Skeletal muscle tissue (tissue), 5 donors: ENCODE measurements at places on chromosomes 3 and 15. TPM values are rescaled to one million over a fixed set of nuclear protein-coding genes. Genes with fewer than 3 reads are reported as not detected.

Gene HDC
- total RNA-seq: 2.1 TPM

Gene CILP
- 38.1 TPM for total RNA-seq

Gene RFX7
- 7.3 TPM for total RNA-seq

Gene ARHGEF26
- 7.3 TPM for total RNA-seq

Gene SCG3
- total RNA-seq: under 0.01 TPM

Gene ATP8B4
- total RNA-seq: 15.1 TPM

Gene PPP2R3A
- total RNA-seq: 45.9 TPM

Gene PARP15
- total RNA-seq: 2.6 TPM

Gene TMEM108
- 7.3 TPM for total RNA-seq

Gene MYLK
- 26.6 TPM for total RNA-seq

Gene PPM1M
- 8.4 TPM for total RNA-seq

Gene SCN11A
- 2.6 TPM for total RNA-seq

Gene AGTR1
- total RNA-seq: 41.8 TPM

Gene CFAP92
- total RNA-seq: 1.6 TPM

Gene PLXNA1
- 17.7 TPM for total RNA-seq

Gene CHRFAM7A
- total RNA-seq: 2.1 TPM

Gene GOLGA8T
- not detected for total RNA-seq

Gene PLSCR2
- total RNA-seq: not detected

Gene GNAT1
- total RNA-seq: not detected

Gene IL16
- total RNA-seq: 4.7 TPM

Gene PLXNB1
- 11.5 TPM for total RNA-seq

Gene RASGRP1
- 0.52 TPM for total RNA-seq

Gene WDR5B
- total RNA-seq: 4.7 TPM

Gene ITIH1
- under 0.01 TPM for total RNA-seq

Gene CCNB2
- 7.8 TPM for total RNA-seq

Gene ADCY5
- 6.8 TPM for total RNA-seq

Gene CNTN3
- total RNA-seq: 3.7 TPM

Gene SLC38A3
- 0.52 TPM for total RNA-seq

Gene RHCG
- not detected for total RNA-seq

Gene LHFPL4
- total RNA-seq: not detected

Gene FAM107A
- total RNA-seq: under 0.01 TPM

Gene KLF15
- 2.6 TPM for total RNA-seq

Gene ARPIN
- 13.0 TPM for total RNA-seq

Gene CMTM7
- 3.7 TPM for total RNA-seq

Gene ACTRT3
- total RNA-seq: 1.6 TPM

Gene NRG4
- not detected for total RNA-seq

Gene RBMS3
- 79.9 TPM for total RNA-seq

Gene HGD
- total RNA-seq: not detected

Gene ST3GAL6
- total RNA-seq: 14.1 TPM

Gene DAPK2
- total RNA-seq: 2.6 TPM

Gene BOC
- 28.7 TPM for total RNA-seq

Gene PRKCI
- total RNA-seq: 21.9 TPM

Gene SLC49A4
- 11.5 TPM for total RNA-seq

Gene VPS18
- total RNA-seq: 20.9 TPM

Gene COX17
- 24.5 TPM for total RNA-seq

Gene MTMR10
- 21.4 TPM for total RNA-seq
